ENCODE measurements at places on chromosomes 2 and 18. TPM values are rescaled to one million over a fixed set of nuclear protein-coding genes. Genes with fewer than 3 reads are reported as not detected.

DNA sequence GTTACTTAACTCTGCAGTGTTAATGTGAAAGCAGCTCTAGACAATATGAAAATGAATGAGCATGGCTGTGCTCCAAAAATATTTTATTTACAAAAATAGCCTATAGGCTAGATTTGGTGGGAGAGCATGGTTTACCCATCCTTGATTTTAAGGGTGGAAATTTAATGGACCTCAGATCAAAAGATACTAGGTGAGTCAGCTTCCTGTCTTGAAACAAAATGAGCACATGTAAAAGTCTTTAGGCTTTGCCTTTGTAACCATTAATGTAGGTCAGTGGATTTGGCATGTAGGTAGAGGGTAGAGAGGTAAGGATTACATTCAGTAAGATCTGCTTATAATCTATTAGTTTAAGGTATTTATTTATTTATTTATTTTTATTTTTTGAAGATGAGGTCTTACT lies 72.7 kb downstream of the GREB1L start:
- DNase-seq: no peak

Gene ABCG5
- not detected for total RNA-seq

DNA sequence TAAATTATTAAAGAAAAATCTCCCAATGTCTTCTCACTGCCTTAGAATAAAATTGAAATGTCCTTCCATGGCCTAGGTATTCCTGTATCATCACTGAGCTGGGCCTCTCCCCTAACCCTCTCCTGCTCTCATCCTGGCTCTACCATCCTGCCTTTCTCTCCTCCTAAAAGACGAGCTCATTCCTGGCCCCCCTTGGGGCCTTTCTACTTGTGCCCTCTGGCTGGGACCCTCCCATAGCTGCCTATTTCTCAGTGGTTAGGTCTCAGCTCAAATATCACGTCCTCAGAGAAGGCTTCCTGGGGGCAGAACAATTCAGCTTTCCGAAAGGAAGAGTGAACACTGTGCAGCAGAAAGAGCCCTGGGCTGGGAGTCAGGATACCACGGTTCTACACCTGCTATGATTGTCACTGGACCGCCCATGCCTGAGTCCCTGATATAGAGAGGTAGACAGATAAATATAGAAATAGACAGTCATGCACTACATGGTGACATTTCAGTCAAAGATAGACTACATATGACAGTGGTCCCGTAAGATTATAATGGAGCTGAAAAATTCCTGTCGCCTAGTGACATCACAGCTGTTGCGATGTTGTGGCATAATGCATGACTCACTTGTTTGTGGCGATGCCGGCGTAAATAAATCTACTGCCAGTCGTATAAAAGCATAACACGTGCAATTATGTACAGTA lies 9.4 kb downstream of the DNPEP start:
- no peak for DNase-seq

GRCh38 chr18:59550174-59550516 lies 147.1 kb downstream of the CCBE1 start:
- no peak for DNase-seq

DNA sequence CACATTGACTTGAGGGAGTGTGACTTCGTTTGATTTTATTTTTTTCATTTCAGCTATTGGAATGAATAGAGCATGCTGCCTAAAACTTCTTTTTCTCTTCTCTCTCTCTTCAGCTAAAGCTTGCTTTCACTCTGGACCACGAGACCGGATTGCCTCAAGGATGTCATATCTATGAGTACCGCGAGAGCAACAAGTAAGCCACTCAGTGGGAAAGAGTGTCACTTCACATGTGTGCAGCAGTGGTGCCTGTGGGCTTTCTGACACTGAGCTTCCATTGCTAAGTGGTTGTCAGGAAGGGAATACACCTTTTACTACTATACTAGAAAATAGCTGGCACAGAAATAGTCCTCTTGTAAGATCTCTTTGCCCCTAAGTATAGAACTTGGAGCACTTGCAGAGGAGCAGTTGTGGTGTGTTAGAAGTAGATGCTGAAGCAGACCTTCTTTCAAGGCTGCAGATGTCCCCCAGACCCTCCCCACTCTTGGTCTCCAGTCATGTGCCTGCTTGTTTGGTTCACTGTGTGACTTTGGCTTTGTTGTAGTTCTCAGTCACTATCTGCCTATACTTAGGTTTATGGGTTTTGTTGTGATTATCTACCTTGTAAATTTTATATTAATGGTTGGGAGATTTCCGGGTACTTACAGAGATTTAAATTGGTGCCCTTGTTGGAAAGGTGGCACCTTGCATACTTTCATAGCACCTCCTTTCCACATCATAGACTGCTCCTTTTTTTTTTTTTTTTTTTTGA lies 78.5 kb upstream of the ALPP start:
- no peak for DNase-seq

DNA sequence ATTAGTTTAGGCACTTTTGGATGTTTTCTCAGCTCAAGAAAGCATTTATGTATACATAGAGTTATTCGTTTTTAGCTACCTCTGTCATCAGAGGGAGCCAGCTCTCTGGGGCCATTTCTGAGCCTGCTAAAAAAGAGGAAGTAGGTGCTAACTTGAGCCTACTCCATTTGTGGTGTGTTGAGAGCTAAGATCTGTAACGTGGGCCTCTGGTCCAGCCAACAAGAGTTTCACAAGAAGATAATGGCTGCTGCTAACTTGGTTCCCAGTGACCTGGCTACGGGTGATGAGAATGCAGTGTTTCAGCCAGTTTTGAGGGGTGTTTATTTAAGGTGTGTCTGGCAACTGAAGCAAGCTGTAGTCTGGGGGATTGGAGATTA lies 182.5 kb downstream of the PRKCE start:
- no peak for DNase-seq

GRCh38 chr2:96154506-96155380 lies 9.5 kb upstream of the DUSP2 start:
- DNase-seq: no peak

DNA sequence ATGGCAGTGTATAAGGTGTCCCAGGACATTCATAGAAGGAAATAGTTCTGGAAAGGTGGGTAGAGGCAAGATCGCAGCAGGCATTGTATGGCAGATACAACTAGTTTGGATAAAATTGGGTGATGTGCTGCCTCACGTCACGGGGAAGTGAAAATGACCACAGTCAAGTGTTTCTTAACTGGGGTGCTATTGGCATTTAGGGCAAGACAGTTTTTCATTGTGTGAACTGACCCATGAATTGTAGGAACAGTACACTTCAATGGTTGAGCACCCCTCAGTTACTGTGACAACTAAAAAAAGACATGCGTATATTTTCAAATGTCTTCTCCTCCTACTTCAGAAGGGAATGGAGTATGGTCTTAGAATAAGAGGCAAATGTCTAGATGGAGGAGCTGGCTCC lies 22.3 kb upstream of the CYRIA start:
- no peak for DNase-seq

DNA sequence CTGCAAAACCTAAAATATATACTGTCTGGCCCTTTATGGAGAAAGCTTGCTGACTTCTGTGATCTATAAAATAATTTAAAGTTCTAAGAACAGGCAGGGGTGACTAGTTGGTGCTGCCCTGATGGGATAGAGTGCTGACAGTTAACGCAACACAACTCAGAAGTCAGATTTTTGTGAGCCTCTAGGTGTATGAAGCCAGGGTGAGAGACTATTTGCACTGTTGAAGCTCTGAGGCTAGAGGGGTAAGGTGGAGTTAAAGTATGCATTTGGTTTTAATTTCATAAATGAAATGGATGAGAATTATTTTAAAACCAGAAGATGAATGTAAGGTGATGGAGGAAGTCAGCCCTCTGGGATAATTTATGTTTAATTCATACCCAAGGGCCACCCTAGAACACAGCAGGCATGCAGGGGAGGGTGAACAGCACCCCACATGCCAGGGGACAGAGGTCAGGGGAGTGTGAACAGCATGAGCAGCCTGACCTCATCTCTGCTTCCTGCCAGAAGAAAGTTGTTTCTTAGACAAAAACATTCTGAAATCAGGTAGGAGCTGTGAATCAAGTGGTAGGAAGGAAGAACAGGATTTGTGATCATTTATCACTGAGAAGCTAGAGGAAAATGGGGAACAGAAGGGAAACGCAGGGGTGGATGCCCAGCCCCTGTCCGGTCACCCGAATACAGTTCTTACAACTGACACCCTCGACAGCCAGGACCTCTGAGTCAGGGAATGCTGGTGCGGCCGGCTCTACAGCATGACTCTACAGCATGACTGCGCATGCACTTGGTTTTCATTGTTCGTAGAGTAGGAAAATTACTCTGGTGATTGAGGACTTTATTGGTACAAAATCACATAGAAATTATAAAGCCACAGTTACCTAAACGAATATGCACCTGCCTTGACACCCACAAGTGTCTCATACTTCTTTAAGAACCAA lies 93.1 kb downstream of the MBP start:
- no peak for DNase-seq

Gene ZSWIM2
- not detected for total RNA-seq

GRCh38 chr2:44230378-44230777 lies 44.9 kb upstream of the SLC3A1 start:
- DNase-seq: no peak

Gene LYG1
- 0.39 TPM for total RNA-seq

DNA sequence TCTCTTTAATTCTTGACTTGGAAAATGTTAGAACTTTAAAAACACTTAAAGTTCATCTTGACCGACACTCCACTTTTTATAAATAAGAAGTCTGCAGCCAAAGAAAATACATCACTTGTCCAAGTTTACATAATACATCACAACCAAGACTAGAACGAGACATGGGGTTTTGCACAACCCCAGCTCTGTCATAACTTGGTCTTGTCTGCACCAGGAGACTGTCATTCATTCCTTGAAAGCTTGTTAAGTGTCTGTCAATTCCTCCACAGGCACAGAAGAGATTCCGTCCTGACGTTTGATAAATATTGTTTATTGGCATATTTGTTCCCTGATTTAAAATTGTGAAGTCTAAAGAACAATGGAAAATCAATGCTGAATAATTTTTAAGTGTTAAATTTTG lies 139.5 kb upstream of the SETBP1 start:
- no peak for DNase-seq

Gene RBM44
- 0.33 TPM for total RNA-seq

DNA sequence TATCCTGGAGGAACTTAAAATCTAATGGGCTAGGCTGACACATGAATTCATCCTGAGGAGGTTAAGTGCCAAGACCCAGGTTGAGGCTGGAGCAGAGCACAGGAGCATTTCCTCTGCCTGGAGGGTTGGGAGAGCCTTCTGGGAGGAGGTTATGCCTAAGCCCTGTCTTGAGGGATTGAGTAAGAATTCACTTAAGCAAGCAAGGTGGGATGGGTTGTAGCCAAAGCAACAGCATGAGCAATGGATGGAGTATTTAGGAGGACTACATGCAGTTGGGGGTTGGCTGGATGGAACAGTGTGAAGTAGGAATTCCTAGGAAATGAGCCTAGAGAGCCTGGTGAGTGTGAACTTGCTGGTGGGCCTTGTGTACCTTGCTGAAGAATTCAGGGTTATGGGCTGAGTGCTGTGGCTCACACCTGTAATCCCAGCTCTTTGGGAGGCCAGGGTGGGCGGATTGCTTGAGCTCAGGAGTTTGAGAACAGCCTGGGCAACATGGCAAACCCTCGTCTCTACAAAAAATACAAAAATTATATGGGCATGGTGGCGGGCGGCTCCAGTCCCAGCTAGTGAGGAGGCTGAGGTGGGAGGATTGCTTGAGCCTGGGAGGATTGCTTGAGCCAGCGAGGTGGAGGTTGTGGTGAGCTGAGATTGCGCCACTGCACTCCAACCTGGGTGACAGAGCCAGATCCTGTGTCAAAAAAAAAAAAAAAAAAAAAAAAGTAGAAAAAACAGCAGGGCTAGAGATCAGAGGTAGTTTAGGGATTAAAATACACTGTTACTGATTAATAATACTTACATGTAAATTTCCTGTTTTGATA lies 22.2 kb downstream of the TANC1 start:
- DNase-seq: no peak

Gene VWC2L
- total RNA-seq: not detected
